ENCODE measurements at places on chromosomes 2 and 18. TPM values are rescaled to one million over a fixed set of nuclear protein-coding genes. Genes with fewer than 3 reads are reported as not detected.

GDF7 gene
- 0.19 TPM for total RNA-seq

MRPL44 gene
- total RNA-seq: 21.9 TPM

UGT1A5 gene
- not detected for total RNA-seq

WDR12 gene
- 13.4 TPM for total RNA-seq

CHRND gene
- not detected for total RNA-seq

DSC1 gene
- total RNA-seq: not detected

AQP4 gene
- not detected for total RNA-seq

- no peak for DNase-seq
Observed at GRCh38 chr2:66694087-66694860, 259.3 kb downstream of the MEIS1 start.

GRCh38 chr2:170818036-170818751, 1.5 kb downstream of the GAD1 start:
- no peak for DNase-seq

- DNase-seq: no peak
Observed at GRCh38 chr2:9803023-9803805, 40.1 kb upstream of the TAF1B start.

DNA sequence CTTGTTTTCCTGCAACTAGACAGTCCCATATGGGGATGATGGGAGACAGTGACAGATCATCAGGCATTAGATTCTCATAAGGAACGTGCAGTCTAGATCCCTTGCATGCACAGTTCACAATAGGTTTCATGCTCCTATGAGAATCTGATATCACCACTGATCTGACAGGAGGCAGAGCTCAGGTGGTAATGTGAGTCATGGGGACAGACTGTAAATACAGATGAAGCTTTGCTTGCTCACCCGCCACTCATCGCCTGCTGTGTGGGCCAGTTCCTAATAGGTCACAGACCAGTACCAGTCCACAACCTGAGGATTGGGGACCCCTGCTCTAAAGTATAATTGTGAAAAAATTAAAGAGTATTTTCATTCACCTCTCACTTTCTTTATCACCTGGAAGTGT, 23.6 kb upstream of the RAB1A start:
- no peak for DNase-seq

GRCh38 chr2:177592397-177592796, 199.8 kb downstream of the AGPS start:
- no peak for DNase-seq

- DNase-seq: no peak
Observed at GRCh38 chr18:13454363-13455150, 236.0 kb downstream of the LDLRAD4 start.

GRCh38 chr2:239855863-239856587, 169.1 kb downstream of the NDUFA10 start:
- no peak for DNase-seq

- DNase-seq: no peak
Observed at GRCh38 chr18:54023471-54023870, 201.0 kb downstream of the MBD2 start.

DNA sequence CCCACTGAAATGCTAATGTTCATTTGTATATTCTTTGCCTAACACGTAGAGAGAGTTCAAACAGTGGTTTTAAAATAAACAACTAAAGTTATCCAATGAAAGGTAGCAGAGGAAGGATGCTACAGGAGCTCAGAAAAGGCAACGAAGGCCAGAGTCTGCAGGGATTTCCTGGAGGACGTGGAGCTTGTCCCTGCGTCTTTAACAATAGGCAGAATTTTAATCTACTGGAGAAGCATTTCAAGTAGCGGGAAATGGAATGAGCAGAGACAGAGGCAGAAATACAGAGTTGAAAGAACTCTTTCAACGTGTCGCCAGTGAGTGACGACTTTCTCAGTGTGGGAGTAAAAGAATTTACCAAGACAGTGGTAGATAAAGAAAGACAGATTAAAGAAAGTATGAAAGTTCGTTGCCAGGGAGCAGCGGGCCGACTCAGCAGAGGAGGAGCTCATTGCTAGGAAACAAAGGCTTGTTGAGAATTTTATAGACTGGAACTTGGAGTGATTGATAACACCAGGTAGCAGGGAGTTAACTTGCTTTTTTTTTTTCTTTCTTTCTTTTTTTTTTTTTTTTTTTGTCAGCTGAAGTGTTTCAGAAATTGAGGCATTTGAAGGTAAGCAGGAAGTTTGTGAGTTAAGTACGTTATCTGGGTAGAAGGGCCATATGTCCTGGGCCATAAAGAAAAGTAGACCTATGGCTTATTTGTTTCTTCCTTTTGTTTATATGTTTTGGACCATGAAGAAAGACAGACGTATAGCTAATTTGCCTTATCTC, 625 bp upstream of the NBAS start:
- DNase-seq: no peak

DNA sequence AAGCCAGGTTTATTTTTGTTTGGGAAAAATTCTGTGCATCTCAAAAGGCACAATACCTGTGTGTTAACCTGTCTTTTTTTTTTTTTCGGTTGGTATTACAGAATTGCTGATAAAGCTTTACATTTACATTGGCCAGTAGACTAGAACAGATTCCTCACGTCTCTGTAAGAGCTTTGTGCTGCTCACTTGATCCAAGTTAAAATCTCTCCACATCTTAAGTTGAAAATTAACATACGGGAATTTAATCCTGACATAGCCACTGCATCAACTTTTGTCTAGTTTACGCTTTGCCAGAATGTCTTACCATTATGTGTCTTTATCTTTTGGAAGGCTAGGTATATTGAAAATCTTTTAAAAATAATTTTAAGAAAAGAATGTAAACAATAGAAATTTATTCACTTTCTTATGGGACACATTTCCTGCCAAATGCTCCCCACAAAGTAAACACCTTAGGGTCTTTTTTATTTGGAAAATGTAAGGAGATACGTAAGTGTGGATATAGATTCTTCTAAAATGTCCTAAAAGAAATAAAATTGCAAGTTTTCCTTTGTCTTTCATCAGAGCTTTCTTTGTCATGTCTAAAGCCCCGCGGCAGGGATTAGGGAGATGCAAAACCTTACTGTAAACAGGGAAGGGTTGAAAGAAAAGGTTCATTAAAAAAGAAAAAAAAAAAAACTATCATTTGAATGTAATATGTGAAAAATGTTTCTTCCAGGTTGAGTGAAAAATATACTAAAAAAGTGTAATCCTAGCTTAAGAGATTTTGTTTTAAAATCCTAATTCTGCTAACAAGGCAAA, 912.8 kb downstream of the NRXN1 start:
- no peak for DNase-seq

DNA sequence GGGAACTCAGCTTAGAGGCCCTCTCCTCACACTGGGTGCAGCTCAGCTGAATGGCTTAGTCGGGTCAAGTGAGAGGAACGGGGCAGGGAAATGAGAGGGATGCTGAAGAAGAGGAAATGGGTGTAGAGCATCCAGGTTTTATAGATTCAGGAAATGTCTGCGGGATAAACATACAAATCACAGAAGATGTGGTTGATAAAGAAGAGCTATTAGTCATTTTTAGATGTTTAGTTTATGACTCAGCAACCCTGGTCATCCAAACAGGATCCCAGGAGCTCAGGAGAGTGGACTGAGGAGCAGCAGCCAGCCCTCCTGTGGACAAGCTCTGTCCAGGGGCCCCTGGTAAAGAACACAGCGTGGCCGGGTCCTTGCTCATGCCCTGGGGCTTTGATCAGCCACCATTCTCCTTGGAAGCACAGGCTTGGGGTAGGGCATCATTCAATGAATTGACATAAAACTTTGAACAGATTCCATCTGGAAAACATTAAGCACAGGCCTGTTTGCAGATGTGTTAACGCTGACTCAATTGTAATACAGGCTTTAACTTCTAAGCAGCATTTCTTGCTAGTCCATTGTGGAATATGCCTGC, 83.0 kb downstream of the NPAS2 start:
- no peak for DNase-seq

GRCh38 chr18:12336171-12336613, 28.2 kb downstream of the TUBB6 start:
- DNase-seq: no peak

DNA sequence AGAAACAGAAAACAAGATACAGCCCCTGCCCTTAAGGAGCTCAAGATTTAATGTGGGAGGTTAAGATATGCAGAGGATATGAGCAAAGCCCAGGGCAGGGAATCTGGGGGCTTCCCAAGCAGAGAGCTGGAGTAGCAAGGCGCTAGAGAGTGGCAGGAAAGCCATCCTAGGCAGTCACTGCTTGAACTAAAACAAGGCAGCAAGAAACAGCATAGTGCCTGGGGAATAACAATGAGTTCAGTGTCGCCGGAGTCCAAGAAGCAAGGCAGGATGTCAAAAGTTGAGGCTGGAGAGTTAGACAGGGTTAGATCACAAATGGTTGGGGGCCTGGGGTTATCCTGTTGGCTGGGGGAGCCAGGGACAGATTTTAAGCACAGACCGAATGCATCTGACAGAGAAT, 24.6 kb downstream of the CDH2 start:
- DNase-seq: no peak

- DNase-seq: no peak
Observed at GRCh38 chr2:12835733-12836132, 119.0 kb downstream of the TRIB2 start.

DNA sequence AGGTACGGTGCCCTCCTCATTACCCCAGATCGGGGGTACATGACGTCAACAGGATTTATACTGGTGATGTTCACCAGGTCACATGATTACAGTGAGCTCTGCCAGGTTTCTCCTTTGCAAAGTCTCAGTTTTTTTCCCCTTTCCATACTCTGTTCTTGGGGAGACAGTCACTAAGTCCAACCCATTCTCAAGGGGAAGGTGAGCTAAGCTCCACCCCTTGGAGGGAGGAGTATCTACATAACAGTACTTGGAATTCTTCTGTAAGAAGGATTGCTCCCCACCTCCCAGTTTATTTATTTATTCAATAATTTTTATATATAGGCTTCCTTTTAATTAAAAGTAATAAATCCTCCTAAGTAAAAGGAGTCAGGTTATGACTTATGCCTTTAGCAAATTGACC, 34.1 kb upstream of the SOS1 start:
- no peak for DNase-seq

DNA sequence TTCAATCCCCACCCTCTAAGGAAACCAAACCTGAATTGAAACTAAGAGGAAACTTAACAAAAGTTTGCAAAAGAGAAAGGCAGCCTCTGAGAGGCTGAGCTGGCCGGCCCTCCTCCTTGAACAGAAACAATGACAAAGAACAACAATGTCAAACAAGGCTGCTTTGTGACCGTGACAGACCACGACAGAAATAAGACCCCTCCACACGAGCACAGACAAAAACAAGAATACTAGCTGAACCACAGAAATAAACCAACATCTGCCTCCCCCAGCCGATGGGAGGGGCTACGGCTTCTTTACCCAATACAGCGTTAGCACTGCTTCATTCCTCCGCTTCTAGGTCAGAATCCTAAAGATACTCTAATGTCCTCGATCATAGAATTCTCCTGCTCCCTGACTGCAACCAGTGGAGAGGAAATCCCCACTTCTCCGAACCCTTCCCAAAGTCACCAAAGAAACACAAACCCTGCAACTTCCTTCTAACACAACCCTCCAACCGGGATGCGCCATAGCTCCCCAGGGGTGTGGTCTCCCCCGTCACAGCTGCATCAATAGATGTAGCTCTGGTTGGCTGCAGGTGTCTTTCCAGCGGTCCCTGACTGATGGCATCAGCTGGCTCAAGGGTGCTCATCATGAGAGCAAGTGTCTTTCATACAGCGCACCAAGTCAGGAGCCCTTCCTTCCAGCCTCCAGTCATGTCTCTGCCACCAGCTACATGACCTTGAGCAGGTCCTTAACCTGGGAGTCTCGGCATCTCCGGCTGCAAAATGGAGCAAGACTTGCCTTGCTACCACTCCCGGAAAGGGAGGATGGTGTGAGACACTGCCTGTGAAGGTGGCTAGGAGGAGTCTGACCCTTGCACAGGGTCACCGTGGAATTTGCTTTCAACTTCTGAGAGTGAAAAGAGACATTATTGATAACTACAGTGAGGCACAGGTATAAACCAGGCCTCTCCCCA, 198.6 kb downstream of the HAUS1 start:
- no peak for DNase-seq

DNA sequence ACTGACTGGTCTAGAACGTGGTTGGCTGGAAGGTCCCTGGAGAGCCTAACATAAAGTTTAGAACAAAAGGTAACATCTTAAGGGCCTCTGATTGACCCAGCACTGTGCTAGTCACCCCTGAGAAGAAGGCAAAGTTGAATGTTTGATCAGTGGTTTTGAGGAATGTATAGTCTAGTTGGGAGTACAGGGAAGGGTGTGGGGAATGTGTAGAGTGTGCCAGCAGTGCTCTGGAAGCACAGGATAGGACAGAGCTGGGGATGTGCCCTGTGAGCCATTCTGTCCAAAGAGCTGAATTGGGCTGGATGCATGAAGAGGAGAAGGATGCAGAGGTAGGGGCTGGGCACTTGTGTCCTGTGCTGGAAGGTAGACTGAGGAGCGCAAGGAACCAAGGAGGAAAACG, 41.0 kb upstream of the DOCK10 start:
- DNase-seq: no peak

Data from omental fat pad (tissue), 4 donors.